ENCODE measurements at places on chromosomes 13 and 19.
A peak's percentile ranks its signal among the peaks of the same experiment; 100 is the strongest.

- no peak for DNase-seq
These were observed 61.2 kb upstream of the FRY start for GRCh38 chr13:31970231-31970930.

- no peak for DNase-seq
These were observed 18.0 kb downstream of the ZNF574 start for GRCh38 chr19:42093926-42094325.

DNA sequence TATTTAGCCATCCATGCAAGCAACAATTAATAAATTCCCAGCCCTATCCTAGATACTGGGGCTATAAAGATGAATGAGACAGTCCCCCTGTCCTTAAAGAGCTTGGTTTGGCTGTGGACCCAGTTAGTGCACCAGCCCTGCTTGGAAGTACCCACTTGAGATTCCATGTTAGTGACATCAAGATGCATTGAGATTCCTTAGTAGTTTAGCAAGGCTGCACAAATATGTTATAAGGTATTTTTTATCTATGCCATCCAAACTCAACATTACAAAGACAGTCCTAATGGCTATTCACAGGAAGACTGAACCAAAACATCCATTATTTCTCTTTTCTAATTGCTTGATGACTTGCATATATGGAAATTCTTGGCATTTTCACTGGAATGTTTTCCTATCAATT, 48.8 kb upstream of the RAP2A start:
- DNase-seq = no peak

DNA sequence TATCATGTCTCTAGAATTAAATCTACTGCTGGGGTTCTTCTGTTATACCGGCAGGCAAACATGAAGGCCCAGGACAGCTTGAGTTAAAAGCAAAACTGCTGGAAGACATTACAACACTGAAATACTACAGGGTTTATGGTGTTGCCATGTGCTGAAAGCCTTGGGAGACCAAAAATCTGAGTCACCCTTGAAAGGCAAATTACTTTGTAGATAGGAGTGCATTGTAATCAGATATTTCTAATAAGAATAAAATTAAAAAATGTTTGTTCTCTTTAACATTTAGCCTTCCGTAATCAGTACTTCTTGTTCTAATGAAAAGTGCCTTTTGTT, 181.3 kb downstream of the PCDH9 start:
- DNase-seq = no peak

DNA sequence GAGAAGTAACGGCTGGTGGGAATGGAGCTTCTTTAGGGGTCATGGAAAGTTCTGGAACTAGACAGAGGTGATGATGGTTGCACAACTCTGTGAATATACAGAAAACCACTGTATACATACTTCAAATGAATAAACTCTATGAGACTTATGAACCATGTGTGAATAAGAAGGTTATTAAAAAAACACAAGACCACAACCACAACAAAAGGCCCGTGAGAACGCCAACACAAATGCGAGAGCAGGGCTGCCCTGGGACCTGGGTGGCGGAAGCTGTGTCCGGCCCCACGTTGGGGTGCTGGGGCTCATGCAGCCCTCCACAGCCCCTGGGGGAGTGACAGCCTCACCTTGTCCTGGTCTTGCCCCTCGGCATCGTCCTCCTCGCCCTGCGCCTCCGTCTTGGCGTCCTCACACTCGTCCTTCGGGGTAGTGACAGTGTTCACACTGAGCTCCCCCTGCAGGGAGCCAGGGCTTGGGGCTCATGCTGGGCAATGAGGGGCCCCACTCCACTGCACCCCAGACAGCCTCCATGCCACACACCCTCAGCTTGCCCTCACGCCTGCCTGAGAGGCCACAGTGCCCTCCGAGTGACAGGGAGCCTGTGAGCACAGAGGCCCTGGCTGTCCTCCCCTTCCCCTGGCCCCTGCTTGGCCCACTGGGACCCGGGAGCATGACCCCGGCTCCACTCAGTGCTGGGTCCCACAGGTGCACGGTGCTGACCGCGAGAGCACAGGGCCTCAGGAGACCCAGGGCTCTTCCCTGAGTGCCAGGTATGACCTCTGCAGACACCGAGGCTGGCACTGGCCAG, 16.0 kb downstream of the IZUMO4 start:
- no peak for DNase-seq

GRCh38 chr13:42876270-42876714, 94.9 kb downstream of the FAM216B start:
- no peak for DNase-seq

DNA sequence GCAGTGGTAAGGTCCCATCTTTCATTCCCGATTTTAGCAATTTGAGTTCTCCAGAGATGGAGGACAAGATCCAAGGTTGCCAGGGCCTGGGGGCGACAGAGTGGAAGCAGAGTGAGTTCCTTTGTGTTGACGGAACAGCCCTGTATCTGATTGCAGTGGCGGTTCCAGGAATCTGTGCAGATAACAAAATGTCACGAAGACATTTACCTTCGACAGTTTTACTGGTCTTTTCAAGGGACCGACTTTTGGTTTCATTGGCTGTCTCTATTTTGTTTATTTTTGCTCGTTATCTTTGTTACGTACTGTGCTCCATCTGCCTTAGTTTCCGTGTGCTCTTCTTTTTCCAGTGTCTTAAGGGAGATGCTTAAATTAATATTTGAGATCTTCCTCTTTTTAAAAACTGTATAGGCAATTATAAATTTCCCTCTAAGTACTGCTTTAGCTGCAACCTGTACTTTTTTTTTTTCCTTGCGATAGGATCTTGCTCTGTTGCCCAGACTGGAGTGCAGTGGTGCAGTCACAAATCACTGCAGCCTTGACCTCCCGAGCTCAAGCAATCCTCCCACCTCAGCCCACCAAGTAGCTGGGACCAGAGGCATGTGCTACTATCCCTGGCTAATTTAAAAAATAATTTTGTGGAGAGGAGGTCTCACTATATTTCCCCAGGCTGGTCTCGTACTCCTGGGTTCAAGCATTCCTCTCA, 23.2 kb downstream of the KDM4B start:
- no peak for DNase-seq

DNA sequence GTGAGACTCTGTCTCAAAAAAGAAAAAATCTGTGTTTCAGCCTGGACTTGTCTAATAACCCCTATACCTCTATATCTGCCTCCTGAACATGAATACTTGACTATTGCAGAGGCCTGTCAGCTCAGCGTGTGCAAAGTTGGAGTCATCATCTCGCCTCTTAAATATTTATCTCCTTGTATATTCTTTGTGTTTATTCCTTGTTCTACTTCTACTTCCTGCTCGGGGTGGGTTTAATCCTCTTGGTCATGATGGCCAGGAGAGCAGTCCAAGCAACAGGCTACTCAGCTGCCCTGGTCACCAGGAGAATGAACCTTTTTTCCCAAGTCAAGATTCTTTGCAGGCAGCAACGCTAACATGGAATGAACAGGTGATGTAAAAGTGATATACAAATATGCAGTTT, 119.1 kb downstream of the PCCA start:
- DNase-seq = no peak

DNA sequence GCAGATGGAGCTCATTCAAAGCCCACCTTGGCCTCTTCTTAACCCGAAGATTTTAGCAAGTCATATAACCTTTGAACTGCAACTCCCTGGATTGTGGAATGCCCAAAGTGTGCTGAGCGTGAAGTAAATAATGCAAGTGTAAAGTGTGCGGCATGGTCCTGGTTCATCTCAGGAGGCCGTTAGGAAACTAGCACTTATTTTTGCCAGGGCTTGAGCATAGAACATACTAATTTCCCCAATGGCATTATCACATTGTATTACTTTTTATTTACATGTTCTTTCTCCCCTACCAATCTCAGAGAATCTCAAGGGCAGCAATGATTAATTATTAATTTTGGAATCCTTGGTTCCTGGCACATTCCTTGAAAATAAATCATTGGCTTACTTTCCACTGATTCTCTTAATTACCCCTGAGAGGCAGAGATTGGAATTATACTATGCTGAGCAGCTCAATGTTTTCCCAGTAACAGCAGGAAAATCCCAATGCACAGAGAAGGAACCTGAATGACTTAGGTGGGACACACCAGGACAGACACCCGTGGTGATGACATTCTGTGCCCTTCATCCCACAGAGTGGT, 128.8 kb upstream of the GJB6 start:
- no peak for DNase-seq

GRCh38 chr19:46076951-46077814, 36.4 kb upstream of the IGFL4 start:
- DNase-seq = peak; percentile 57

GRCh38 chr13:39282400-39282972, 244.2 kb downstream of the NHLRC3 start:
- no peak for DNase-seq

- DNase-seq = no peak
These were observed 24.3 kb downstream of the CAPN12 start for GRCh38 chr19:38719761-38720558.

- no peak for DNase-seq
These were observed 14.9 kb downstream of the STK11 start for GRCh38 chr19:1220477-1220930.

- DNase-seq = no peak
These were observed 13.3 kb downstream of the CD70 start for GRCh38 chr19:6577476-6578125.

GRCh38 chr19:15331419-15332310, 674 bp downstream of the BRD4 start:
- DNase-seq = no peak

GRCh38 chr19:37955986-37956385, 49.0 kb downstream of the SIPA1L3 start:
- no peak for DNase-seq

DNA sequence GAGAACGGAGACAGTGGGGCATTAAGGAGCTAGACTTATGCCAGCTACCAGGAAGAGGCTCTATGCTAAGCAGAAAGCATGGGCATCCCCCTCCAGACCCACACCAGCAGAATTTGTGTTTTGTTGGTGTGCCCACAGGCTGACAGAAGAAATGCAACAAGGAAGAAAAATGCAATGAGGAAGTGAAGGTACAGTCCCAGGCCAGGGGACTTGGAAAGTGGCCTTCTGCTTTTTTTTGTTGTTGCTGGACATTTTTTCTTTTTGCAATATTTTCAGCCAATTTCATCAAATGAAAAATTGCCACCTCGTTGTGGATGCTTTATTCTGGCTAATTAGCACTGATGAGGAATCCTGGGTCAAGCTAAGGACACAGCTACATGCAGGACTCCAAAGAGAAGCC, 167.7 kb downstream of the TSHZ3 start:
- DNase-seq = no peak

GRCh38 chr13:108734676-108735075, 105.3 kb downstream of the MYO16 start:
- no peak for DNase-seq

GRCh38 chr13:102567857-102568256, 28.9 kb upstream of the TPP2 start:
- DNase-seq = no peak

GRCh38 chr19:16587833-16588823, 15.9 kb upstream of the SLC35E1 start:
- no peak for DNase-seq

GRCh38 chr19:45130888-45131615, 29.7 kb downstream of the NKPD1 start:
- no peak for DNase-seq

GRCh38 chr19:48451624-48452023, 3.8 kb upstream of the KCNJ14 start:
- no peak for DNase-seq

DNA sequence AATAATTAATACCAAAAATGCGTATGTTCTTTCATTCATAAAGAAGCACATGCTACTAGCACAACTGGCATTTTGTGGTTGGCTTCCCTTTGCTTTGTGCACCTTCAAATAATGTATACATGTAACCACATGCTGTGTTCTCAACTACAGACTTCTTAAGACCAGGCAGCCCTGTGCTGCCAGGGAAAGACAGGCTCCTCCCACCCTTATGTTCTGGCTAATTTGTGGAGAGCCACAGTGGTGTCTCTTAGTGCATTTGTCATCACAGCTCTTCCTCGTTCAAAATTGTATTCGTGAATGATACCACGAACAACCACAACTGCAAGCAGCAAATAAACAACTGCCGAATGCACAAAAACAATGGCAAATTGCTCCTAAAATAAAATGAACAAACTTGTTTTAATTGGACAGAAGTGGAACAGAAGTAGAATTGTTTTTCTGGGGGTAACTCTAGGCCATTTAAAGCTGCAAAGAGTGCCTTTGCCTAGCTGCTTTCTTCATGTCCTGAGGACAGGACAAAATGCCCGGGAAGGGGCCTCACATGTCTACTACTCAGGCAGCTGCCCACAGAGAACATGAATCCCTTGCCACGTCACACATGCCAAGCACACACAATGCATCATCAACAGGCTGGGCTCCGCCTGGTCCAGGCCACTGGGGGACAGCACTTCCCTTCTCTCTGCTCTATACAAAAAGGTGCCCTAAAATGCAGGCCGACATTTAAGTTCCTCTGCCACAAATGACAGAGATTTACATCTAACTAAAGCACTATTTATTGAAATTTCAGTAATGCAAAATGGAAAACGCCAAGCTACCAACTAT, 21.7 kb downstream of the IRS2 start:
- no peak for DNase-seq

DNA sequence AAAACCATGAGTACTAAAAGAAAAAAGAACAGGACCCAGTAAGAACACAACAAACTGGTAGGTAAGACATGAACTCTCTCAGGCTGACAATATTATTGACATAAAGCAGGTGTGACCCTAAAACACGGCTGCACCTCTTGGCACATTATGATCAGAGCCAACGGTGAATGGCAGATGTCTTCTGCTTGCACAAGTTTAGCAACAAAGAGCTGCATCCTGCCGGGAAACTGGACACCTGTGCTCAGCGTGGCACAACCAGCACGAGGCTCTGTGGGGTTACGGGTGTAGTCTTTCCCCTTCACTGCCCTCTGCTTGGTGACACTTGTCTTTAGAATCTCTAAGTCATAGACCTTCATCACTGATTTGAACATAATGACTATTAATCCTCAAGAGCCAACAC, 97.9 kb downstream of the DOCK9 start:
- DNase-seq = no peak

GRCh38 chr19:29665826-29666577, 741 bp downstream of the PLEKHF1 start:
- no peak for DNase-seq
